ENCODE measurements at places on chromosomes 16 and 17.

GRCh38 chr17:28363776-28364650 lies 986 bp downstream of the SEBOX start:
- DNase-seq, result no peak

DNA sequence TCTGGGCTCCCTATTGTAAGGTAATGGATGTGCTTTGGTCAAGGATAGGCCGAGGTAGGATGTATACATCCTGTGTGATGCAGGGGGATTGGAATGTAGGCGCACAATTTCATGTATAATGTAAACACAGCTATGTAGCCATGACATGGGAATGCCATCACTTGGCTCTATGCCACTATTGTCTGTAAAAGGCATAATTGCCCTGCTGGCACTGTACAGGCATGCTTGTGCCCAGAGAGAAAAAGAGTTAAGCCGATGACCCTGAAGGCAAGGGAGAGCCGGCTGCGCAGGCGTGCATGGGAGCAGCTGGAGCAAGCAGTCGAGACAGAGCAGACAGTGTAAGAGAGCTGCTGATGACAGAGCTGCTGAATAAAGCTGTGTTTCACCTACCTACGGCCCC lies 212.5 kb upstream of the CPHXL start:
- peak; percentile 23 for DNase-seq

GRCh38 chr17:82298538-82299421 lies 18.6 kb downstream of the CD7 start:
- no peak for DNase-seq

DNA sequence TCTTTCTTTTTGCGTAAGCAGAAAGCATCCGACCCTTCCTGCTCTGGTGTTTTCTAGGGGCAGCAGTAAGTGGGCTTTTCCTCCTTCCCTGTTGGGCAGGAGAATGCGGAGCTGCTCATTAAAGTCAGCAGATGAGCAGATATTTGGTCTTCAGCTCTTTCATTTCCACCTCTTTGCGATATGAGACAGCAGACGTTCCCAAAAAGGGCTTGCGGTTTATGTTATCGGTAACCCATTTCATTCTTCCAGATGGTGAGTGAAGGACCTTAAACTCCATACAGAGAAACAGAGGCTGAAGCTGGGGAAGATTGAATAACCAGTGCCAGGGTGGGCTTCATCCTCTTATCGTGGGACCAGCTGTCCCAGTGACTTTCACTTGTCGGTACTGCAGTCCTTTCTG lies 40.7 kb downstream of the KSR1 start:
- DNase-seq, result no peak

DNA sequence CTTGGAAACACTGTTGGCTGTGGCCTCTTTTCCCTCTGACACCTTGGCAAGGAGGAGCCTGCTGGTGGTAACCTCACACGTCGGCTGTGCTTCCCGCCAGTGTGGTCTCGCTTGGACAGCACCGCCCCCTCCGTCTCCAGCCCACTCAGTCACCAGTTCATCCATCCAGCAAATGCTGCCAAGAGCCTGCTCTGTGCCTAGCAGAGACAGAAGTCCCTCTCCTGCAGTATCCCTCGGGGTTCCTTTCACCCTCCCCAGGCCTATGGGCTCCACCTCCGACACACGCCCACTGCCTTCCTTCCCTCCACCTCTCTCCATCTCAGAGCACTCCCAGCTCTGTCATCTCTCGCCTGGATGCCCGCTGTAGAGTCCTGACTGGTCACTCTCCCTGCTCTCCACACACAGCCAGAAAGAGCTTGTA lies 12.3 kb downstream of the CACNG4 start:
- DNase-seq, result no peak

All from SW480 (cell line).